NCI-H1092 (cell line): ENCODE measurements at places on chromosomes 3 and 15.

DNA sequence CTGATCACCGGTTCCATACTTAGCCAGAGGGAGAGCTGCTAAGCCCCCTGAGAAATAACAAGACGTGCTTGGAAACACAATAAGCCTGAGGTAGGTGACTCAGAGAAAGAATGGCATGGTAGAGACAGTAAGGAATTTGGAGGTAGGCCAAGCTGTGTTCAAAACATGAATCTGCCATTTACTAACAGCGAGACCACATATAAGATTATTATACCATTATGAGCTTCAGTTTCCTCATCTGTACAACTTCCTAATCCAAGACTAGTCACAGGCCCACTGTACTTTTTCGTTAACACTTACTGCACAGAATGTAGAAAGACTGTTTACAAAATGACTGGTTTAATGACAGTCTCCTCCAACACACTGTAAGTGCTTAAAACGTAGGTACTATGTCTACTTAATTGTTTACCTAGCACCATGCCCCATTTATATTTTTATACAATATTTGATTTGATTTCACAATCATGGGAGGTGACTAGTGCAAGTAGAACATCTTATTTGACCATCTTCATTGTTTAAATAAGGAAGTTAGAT lies 25.7 kb downstream of the ATOSA start:
- DNase-seq = no peak

DNA sequence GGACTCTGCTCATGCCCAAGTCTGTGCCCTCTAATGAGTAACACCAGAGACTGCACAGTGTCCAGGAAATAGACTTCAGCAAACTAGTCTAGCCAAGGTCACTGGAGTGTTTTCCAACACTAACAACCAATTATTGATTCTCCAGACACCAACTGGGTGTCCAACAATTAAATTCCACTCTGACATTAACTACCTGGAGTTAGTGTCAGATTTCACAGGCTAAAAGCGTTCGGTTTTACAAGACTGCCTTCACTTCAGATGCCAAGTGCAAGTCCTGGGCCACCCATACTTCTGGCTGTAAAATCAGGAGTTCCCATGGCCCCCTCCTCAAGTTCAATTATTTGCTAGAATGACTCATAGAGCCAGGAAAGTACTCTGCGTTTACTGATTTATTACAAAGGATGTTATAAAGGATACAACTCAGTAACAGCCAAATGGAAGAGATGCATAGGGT lies 20.8 kb upstream of the CFAP161 start:
- no peak for DNase-seq

- no peak for DNase-seq
Observed at GRCh38 chr3:104411757-104412156, 955.0 kb upstream of the ALCAM start.

- DNase-seq = no peak
Observed at GRCh38 chr3:194690501-194691372, 5.1 kb downstream of the FAM43A start.

DNA sequence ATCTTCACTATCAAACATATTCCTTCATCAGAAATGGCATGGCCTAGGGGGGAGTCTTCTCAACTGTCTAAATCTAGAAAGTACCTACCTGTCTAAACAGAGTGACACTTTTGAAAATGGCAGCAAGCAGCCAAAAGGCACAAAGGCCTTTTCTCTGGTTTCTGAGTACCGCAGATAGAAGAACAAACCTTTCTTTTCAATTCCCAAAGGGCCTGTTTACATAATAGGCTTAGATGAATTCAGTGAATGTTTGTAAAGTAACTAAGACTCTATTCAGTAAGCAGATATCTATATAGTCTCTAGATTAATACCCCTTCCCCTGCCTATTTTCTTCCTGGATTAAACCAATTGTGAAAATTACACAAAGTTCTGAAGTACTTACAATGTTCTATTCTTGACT lies 7.1 kb downstream of the MYEF2 start:
- no peak for DNase-seq

- no peak for DNase-seq
Observed at GRCh38 chr3:194559530-194559929, 72.7 kb upstream of the ATP13A3 start.

GRCh38 chr3:69085168-69085832 lies 563 bp downstream of the ARL6IP5 start:
- no peak for DNase-seq

GRCh38 chr15:34358367-34358766 lies 8.6 kb downstream of the LPCAT4 start:
- DNase-seq = no peak

DNA sequence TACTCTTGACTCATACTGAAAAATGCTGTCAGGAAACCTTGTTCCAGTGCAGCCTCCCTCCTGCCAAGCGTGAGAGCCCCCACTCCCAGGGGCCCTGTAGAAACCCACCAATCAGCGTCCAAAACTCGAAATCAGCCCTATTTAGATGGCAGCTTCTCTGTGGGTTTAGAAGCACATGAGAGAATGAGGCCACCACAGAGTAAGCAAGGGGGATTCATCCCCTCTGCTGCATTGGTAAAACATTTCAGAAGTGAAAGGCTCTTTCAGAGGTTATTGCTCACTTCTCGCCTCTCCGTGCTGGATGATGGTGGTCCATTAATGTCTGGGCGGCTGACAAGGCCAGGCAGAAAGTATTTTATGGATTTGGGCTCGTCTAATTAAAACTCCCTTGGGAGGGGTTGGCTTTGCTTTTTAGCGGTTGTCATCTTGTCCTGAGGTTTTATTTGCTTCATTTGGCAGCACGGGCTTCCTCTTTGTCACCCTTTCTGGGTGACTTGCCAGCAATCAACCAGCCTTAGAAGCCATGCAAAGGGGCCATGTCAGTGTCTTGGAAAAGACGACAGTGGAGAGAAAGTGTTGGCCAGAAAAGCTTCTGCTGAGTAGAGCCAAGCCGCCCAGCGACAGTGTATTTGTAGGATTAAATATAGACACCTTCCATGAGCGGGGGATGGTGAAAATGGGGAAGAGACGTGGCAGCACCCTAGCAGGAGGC lies 145.5 kb downstream of the ATP10A start:
- DNase-seq = no peak

DNA sequence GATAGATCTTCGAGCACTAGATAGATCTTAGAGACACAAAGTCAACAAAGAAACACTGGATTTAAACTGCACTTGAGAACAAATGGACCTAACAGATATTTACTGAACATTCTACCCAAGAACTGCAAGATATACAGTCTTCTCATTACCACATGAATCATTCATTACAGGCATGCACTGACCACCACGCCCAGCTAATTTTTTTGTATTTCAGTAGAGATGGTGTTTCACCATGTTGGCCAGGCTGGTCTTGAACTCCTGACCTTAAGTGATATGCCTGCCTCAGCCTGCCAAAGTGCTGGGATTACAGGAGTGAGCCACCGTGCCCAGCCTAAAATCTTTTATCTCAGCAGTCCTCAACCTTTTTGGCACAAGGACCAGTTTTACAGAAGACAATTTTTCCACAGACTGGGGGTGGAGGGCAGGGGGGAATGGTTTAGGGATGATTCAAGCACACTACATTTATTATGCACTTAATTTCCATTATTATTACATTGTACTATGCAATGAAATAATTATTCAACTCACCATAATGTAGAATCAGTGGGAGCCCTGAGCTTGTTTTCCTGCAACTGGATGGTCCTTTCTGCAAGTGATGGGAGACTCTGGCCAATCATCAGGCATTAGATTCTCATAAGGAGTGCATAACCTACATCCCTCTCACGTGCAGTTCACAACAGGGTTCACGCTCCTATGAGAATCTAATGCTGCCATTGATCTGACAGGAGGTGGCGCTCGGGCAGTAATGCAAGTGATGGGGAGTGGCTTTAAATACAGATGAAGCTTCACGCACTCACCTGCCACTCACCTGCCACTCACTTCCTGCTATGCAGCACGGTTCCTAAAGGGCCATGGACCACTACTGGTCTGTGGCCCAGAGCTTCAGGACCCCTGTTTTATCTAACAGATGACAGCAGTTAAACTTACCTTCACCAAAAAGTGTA lies 21.7 kb downstream of the CSNK1G1 start:
- DNase-seq = no peak

DNA sequence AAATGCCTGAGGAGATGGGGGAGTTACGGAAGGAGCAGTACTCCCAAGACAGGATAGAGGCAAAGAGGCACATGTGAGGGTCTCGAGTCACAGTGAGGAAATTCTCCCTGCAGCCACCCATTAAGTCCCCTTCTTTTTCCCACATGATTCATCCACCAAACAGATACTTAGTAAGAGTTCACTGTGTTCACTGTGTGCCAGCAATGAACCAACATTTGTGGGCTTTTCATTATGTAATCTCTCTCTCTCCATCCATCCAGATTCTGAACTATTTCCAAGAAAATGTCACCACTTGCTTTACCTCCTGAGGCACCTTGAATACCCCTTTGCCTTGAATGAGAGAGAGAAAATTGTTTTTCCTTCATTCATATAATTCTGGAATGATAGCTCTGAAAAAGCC lies 24.6 kb upstream of the LRRFIP2 start:
- no peak for DNase-seq

DNA sequence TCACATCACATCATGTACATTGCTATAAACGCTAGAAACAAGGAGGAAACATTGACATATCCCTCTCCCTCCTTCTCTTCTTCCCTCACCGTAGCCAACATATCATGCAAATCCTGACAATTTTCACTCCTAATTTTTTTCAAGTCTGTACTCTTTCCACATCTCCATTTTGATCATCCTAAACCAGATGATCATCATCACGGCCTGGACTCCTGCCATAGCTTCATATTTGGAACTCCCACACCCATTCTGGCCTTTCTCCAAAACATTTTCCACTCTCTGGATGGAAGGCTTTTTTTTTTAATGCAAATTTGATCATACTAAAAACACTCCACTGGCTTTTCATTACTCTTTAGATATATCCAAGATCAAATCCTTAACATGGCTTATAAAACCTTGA lies 248.0 kb upstream of the CNTN3 start:
- no peak for DNase-seq

DNA sequence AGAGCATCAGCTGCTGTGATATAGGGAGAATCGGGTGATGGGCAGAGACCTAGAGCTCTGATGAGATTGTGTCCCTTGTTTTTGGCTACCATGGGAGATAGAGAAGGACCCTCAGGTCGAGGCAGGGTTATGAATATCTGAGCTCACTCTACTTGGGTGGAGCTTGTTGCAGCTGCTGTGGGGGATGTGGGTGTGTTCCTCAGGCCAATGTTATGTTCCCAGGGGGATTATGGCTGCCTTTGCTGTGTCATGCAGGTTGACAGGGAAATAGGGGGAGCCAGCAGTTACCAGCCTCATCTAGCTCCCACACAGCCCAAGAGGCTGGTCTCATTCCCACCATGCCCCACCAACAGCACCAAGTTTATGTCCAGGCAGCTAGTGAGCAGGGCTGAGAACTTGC lies 131.5 kb downstream of the TRIM42 start:
- no peak for DNase-seq

GRCh38 chr15:20358779-20359414 lies 182.7 kb downstream of the GOLGA6L6 start:
- no peak for DNase-seq

DNA sequence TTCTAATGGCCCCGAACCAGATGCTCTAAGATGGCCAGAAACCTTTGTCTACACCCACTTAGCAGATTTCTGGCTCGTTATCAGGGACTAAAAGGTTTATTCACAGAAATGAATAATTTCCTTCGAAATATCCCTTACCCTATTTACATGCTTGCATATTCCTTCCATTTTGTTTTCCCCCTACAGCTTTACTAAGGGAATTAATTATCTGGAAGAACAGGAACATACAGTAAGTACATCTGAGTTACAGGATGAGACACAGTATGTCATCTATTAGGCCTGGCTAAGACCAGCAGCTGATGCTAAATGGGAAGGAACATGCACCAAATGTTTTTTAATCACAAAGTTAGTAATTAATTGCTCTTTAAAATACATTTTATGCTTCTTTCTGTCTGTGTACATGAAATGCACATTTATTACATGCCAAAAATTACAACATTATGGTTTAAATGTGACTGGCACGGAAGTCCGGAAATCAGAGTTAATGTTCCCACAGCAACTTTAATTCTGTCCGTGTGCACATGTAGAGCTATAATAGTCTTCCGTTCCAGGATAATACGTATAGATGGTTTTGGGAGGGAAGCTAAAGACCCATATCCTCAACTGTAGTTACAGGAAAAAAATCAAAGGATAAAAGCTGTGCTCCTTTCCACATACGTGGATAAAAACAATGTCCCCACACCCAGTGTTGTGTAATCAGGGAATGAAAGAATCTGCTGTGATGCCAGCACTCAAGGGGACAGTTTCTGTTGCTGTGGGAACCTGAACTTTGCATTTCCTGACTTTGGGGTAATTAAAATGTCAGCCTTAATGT lies 82.0 kb downstream of the TIGIT start:
- no peak for DNase-seq

- no peak for DNase-seq
Observed at GRCh38 chr15:57172925-57173324, 203.4 kb upstream of the CGNL1 start.

- DNase-seq = no peak
Observed at GRCh38 chr3:48467473-48468267, 21.1 kb downstream of the ATRIP start.

DNA sequence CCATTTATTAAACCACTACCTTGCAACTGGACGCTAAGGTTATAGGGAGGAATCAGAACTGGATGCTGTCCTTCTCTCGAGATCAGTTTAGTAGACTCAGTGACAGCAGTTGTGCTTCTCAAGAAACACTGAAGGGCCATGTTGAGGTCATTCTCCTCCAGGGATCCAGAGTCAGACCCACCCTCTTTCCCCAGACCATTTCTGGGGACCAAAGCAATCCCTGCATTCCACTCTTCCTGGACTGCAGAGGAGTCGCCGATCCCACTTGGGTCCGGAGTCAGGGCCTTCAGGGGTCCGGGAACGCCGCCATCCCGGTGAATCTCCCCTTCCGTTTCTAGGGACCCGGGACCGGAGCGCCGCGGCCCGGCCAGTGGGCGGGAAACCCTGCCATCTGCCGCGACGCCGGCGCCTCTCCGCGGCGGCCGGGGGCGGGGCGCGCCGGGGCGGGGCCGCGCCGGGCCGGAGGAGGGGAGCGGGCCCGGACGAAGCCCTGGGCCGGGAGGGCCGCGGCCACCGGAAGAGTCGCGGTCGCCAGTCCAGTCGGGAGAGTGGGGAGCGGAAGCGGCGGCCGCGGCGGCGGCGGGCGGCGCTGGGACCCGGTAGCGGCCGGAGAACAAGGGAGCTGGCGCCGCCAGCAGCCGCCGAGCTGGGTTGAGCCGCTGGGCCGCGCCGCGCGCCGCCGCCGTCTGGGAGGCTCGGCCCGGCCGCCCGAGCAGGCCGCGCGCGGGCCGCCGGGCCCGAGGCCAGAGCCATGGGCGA lies at the start of gene DVL3:
Gene DVL3, plus strand, starts transcription at position 493 of the 759 bp plus-strand sequence. Its CDS starts 259 bp downstream, at position 752.
- DNase-seq = peak; percentile 41

DNA sequence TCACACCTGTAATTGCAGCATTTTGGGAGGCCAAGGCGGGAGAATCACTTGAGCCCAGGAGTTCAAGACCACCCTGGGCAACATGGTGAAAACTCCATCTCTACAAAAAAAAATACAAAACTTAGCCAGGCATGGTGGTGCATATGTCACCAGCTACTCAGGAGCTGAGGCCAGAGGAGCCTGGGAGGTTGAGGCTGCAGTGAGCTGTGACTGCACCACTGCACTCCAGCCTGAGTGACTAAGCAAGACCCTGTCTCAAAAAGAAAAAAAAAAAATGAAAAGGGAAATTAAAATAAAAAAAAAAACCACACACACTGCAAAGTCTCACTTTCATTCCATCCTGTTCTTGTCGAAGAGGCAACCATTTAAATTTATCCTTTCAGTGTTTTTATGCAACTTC lies 100.8 kb upstream of the PIAS1 start:
- no peak for DNase-seq

GRCh38 chr3:58352626-58353025 lies 19.9 kb downstream of the PXK start:
- no peak for DNase-seq
